CMK (cell line): ENCODE measurements at places on chromosomes 2 and 18.

DNA sequence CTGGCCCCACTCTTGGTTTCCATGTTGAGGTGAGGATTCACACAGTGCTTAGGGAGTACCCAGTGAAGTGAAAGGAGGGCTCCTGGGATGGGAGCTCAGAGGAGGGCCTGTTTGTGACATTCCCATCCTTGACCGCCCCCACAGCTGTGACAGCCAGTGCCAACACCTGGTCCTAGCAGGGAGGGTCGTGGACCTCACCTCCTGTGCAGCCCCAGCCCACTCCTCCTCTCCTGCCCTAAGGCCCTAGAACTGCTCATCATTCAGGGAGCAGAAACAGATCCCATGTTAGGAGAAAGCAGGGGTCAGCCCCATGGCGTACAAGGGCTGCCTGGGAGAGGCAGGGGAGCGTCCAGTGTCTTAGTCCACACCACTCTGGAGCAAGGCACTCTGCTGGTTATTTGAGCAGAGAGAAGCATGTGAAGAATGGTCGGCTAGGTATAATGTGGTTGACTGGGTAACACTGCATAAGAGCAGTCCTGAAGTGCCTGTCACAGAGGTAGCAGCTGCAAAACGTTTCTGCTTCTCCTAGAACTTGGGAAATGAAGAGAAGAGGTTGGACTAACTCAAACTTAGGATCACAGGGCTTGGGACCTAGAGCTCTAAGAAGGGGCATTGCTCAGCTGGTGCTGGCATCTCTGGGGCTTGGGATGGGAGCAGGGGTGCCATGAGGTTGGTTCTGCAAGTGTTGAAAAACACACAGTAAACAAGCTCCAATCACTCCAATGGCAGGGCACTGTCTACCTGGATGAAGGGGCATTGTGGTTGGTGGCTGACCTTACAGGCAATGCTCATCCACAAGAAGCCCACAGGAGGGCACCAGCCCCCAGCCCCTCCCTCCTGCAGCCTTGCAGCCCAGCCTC, 55.6 kb downstream of the FAM168B start:
- no peak for DNase-seq

DNA sequence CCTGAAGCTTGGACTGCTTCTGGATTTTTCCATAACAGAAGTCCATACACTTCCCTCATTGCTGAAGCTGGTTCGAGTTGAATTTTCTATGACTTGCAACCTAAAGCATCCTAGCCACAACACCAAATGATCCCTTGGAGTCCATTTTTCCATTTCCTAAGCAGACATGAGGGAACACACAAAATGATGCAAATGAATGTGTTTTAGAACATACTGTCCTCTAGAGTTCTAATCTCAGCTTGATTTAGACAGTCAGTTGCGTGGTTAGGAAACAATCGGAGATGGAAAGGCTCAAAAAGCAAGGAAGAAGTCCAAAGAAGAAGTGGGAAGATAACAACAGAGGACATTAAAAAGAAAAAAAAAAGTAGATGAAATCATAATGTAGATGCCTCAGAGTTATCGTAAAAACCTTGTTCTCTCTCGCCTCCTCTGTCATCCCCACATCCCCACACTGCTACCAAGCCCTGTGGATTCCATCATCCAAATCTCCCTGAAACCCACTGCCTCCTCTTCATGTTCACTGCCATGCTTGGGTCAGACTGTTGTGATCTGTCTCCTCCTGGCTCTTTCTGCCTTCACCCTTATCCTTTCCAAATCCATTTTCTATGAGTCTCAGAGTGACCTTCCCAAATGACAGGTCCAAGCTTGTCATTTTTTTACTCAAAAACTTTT, 58.4 kb downstream of the TMEM247 start:
- no peak for DNase-seq

DNA sequence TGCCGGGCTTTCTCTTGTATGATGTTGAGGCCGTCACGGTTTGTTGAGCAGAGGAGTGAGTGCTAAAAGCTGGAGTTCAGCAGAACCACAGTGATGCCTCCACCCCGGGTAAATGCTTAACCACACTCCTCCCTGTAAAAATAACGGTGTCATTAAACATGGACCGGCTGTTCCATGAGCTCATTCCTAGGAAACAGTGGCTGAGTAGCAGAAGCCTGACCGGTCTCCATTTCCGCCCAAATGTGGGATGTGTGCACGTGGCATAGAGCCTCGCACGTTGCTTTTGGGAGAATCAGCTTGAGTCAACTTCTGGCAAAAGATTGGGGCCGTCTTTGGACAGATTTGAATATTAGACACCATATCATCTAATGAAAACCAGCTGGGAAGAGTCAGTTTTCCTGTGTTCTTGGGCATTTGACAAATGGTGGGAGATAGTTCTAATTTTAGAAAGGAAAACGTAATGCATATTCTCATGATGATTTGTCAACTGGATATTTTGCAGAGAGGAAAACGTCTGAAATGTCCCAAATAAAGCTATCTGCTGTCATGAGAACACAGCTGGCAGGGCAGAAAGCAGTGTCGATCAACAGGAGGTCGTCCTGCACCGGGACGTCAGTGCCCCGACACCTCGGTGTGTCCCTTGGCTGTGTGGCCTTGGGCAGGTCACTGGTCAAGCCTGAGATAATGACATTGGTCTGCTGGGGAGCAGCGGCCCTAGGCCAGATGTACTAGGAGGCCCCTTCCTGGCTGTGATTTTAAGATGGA, 42.4 kb downstream of the LRRFIP1 start:
- no peak for DNase-seq

- no peak for DNase-seq
Measured at GRCh38 chr2:148132412-148132811, 111.5 kb downstream of the MBD5 start.

DNA sequence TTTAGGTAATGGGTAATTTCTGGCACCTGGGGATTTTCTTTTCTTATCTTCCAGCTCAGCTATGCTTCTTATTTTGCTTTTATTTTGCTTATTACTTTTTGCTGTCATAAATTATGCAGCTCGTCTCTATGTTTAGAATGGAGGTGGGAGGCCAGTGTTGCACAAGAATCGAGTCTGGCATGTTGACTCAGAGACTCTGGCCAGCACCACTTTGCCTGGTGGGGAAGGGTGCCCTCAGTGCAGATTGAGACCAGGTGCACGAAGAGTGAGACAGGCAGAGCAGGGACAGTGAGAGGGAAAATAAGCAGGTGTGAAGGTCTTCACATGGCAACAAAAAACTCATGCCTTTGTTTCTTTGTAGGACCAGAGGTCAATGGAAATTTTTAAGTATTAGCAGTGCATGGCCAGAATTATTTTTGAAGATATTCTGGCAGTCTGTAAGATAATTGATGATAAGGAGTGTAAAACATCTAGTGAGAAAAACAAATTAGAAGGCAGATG, 59.2 kb upstream of the SLC5A7 start:
- DNase-seq = no peak
